ENCODE measurements at places on chromosomes 1 and 21.
A peak's percentile ranks its signal among the peaks of the same experiment; 100 is the strongest.

- DNase-seq: no peak
Measured at GRCh38 chr1:211910913-211911485, 80.4 kb upstream of the LPGAT1 start.

DNA sequence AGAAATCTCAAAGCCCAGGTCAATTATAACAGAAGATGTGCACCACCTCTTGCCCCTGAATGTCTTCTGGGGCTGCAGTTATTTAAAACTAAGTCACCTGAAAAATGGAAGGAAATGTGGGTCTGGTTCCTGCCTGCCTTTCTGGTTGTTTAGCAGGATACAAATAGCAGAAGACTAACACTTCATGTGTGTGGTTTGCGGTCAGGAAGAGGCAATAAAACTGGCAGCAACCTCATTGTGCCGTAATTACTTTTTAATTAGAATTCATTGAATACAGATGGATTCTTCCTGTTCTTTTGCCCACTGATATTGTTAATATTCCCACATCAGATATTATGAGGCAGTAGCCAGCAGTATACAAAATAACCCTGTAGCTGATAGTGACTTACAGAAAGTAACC, 345.7 kb downstream of the ZNF326 start:
- no peak for DNase-seq

DNA sequence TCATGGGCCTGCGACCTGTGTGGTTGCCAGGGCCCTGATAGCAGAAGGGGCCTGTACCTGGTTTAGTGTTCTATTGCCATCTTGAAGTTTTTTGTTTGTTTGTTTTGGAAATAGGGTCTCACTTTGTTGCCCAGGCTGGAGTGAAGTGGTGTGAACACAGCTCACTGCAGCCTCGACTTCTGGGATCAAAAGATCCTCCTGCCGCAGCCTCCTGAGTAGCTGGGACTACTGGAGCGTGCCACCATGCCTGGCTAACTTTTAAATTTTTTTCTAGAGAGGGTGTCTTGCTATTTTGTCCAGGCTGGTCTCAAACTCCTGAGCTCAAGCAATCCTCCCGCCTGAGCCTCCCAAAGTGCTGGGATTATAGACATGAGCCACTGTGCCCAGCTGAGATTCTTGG, 72.9 kb downstream of the UBE2T start:
- DNase-seq: no peak

GRCh38 chr1:113390871-113391648, 745 bp downstream of the MAGI3 start:
- peak; percentile 54 for DNase-seq

- DNase-seq: no peak
Measured at GRCh38 chr1:43327549-43328292, 9.9 kb upstream of the MPL start.

GRCh38 chr21:31198575-31198974, 145.5 kb downstream of the TIAM1 start:
- DNase-seq: no peak

- no peak for DNase-seq
Measured at GRCh38 chr1:3472088-3472850, 17.8 kb downstream of the ARHGEF16 start.

DNA sequence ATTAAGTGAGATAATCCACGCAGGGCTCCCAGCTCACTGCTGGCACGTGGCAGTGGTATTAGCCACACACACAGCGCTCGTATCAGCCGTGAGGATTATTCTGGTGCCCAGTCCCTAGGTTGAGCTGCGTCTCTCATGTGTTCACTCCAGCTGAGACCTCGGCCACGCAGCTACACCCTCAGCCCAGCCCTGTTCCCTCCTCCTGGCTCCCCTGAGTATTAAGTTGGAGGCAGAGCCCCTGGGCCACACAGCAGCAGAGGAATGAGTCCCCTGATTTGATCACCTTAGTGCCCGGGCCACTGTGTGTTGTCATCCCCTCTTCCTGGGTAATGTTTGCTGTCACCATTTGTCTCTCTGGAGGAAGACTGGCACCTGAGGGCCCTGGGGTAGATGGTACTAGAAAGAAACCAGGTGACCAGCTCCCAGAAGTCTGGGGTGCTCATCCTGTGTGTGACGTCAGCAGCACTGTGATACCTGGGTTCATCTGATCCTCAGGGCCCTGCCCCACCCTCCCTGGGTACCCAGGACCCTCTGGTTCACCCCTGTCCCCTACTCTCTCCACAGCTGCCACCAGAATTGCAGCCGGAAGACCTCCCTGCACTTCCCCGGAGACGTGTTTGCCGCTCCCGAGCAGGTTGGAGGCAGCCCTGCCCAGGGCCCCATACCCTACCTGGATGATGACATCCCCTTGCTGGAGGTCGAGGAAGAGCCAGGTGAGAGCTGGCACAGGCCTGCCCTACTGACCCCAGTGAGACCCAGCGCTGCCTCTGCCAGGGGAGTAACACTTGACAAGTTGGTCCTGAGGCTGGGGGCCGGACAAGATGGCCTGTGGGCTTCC, 40.1 kb downstream of the DISP3 start:
- no peak for DNase-seq

DNA sequence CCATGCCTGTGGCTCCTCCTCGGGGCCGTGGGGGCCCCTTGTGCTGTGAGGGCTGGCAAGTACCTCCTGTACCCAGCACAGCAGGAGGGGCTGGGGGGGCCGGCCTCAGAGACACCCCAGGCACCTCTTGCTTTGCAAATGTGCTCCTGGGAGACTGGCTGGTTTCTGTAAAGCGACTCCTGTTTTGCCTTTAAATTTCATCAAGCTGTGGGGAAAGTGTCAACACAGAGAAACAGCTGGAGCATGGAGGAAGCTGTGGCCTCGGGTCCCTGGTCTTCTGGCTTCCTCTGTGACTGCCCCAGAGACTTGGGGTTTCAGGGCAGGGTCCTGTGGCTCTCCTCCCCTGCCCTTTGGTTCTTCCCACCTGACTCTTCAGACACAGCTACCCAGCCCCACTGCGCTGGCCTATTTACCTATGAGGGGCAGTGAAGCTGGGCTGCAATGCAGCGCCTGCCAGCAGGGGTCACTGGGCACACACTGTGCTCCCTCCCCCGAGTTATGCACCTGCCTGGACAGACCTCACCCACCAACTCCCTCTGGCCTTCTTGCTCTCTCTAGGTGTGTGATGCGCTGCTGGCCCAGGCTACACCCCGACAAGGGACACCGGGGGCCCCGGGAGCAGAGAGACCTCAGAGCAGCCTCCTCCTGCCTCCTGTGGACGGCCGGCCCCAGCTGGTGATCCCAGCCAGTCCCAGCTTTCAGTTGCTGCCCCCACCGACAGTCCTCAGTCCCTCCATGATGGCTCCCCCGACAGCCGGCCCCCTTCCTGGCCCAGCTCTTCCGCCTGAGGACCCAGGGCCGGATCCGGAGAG, 17.6 kb upstream of the PEX10 start:
- DNase-seq: no peak

GRCh38 chr1:28935293-28935692, 20.9 kb downstream of the EPB41 start:
- DNase-seq: no peak

DNA sequence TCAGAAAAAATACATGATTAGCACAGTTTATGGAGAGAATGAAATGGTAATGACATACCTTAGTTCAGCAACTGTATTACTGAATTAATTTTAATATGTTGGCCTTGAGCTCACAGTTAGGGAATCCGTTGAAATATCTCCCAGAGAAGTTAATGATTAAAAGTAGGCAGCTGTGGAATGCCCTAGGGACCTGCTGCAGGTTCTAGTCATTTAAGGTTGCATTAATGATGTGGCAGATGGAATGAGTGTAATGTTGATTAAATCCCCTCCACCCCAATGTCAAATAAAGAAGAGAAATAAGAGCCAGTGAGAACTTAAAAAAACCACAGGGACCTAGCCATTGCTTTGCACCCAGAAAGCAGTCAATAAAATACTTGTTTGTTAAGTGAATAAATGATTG, 40.3 kb upstream of the TRIM45 start:
- no peak for DNase-seq

DNA sequence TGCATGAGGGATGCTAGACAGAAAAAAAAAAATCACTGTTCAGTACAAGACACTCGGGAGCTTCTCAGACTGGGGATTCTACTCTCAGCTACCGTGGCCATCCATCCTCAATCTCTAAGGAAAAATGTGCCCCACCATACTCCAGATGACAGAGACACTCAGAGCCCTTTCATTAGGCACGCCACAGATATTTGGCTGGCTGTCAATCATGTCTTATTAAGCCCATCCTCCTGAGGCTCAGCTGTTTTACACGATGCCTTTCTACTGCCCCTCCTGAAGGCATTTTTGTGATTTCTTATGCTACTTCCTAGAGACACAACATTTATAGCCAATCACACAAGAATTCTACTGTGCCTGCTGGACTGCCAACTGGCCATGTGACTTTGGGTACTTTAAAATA, 92.9 kb downstream of the KIF14 start:
- DNase-seq: no peak

- DNase-seq: no peak
Measured at GRCh38 chr1:15609631-15610030, 7.6 kb upstream of the DDI2 start.

DNA sequence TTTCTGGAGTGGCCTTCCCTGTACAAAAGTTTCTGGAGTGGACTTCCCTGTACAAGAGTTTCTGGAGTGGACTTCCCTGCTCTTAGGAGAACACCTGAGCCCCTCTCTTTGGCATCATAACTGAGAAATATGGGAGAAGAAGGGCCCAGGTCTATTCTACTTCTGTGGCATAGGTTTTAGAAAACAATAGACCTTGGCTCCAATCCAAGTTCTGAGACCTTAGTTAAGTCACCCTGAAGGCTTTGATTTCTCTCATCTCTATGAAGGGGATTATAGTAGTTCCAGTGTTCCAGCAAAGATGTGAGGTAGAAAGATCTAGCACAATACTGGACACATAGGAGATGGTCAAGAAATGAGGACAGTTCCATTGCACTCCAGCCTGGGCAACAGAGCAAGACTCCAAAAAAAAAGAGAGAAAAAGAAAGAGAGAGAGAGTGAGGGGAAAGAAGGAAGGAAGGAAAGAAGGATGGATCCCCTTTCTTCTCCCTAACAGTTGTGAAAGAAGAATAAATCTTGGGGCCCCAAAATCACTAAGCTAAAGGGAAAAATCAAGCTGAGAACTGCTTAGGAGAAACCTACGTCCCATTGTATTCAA, 13.3 kb upstream of the EIF4G3 start:
- no peak for DNase-seq

- no peak for DNase-seq
Measured at GRCh38 chr1:64537942-64538341, 68.0 kb downstream of the CACHD1 start.

DNA sequence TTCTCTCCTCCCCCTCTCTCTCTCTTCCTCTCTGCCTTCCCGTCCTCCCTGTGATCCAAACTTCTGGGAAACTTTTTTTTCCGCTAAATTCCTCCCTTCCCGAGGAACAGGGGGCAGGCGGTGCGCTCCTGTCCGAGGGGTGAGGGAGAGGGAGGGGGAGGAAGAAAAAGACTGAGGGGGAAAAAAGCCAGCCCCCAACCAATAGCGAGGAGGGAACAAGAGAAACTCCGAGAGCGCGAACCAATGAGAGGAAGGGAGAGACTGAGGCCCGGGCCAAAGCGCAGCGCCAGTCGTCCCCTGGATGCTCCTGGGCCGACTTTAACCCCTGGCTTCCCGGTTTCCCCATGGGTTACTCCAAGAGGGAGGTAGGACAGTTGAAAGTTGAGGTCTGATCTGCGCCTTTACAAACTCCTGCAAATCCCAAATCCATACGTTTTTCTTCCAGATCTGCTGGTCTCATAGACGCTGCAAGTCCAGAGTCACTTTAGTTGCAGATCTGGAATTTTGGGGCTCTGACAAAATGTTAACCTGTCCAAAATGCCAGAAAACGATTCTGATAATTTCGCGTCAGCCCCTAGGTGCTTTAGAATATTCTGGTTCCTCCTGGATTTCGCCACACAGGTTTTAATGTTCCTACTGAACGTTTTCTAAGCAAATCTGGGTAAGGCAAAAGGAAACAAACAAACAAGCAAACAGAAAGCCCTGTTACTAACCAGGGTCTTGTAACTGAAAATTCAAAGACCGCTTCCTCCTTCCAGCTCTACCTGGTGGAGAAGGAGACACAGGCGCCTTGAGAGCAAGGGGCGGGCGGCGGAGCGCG, at the start of gene TBX15:
Gene TBX15, minus strand, starts transcription at position 158 of the 820 bp plus-strand sequence. CDS start 548 bp downstream, outside the sequence.
- DNase-seq: no peak

- no peak for DNase-seq
Measured at GRCh38 chr1:34060901-34061415, 104.1 kb downstream of the CSMD2 start.

- DNase-seq: no peak
Measured at GRCh38 chr1:108050158-108050557, 85.2 kb upstream of the VAV3 start.

- DNase-seq: no peak
Measured at GRCh38 chr1:18661404-18662285, 31.0 kb downstream of the PAX7 start.

DNA sequence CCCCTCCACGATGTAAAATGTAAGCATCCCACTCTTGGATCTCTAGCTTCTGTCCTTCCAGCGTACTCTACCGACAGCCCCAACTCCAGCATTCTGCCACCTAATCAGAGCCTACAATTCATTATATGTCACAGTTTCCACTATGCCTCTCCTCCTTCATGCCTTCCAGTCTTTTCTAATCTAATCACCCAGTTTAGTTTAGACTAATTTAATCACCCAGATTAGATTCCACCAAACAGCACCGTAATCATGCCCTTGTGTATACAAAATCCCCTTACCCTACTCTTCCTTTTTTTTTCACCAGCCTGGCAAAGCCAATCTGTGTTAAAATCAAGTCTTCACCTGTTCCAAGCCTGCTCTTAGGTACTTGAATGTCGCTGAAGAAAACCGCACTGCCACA, 49.8 kb upstream of the KANK4 start:
- DNase-seq: no peak

DNA sequence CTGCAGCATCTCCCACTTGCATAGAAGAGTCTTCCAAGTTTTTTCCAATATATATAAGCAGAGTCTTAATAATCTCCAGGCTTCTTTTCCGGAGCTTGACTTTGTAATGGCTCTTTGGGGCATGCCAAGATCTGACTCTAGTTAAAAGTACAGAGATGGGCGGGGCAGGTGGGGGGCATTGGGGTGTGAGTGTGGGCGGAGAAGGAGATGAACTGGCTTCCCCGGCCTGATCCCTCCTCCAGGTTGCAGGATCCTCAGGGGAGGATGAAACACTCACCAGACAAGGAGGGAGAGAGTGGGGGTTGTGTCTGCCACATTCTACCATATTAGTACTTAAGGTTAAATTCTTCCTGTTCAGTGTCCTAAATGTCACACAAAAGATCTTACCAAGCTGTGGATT, 23.0 kb downstream of the S100A10 start:
- no peak for DNase-seq

- DNase-seq: peak; percentile 71
Measured at GRCh38 chr21:36966066-36966820, at the start of gene HLCS. HLCS (minus strand) TSS chr21:36966669; CDS start chr21:36966638, 31 bp downstream.
